ENCODE measurements at places on chromosomes 3 and 15. TPM values are rescaled to one million over a fixed set of nuclear protein-coding genes. Genes with fewer than 3 reads are reported as not detected.

Gene HEMK1
- total RNA-seq, result 55.3 TPM

DNA sequence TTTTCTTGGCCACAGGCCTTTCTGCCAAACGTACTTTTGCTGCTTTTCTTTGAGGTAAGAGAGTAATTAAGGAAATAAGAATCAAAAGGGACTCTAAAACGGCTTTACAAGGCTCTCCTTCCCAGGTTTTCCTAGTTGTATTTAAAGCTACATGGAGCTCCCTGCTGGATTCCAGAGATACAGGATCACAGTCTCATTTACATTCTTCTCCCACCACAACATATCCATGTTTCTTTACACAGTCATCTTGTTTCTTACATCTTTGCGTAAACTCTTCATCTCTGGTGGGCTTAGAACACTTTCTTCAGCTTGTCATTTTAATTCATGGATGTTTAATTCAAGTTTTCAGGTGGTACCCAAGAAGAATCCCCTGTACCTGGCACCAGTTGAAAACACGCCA, 117.6 kb upstream of the BFSP2 start:
- no peaks in the 10 kb centered on the region for H3K27me3 ChIP-seq
- no peak overlapping the region for H3K27ac ChIP-seq
- H3K4me3 ChIP-seq, result no peak overlapping the region

Gene MESP1
- total RNA-seq, result 0.79 TPM

Gene POPDC2
- total RNA-seq, result 7.4 TPM

GRCh38 chr15:88641959-88642452, 3.2 kb downstream of the ISG20 start:
- H3K36me3 ChIP-seq, result peaks cover 32% of the 10 kb centered on the region
- DNase-seq, result no peak
- no peak overlapping the region for H3K4me3 ChIP-seq
- H3K4me1 ChIP-seq, result peaks cover 97% of the 10 kb centered on the region
- H3K27me3 ChIP-seq, result no peaks in the 10 kb centered on the region

- H3K27me3 ChIP-seq, result no peaks in the 10 kb centered on the region
- H3K4me1 ChIP-seq, result no peaks in the 10 kb centered on the region
- peaks cover 31% of the 10 kb centered on the region for H3K36me3 ChIP-seq
- no peak for DNase-seq
Measured at GRCh38 chr3:38232701-38233100, 32.9 kb upstream of the SLC22A13 start.

- H3K27me3 ChIP-seq, result no peaks in the 10 kb centered on the region
- no peaks in the 10 kb centered on the region for H3K4me1 ChIP-seq
- H3K4me3 ChIP-seq, result no peak overlapping the region
- H3K27ac ChIP-seq, result no peak overlapping the region
Measured at GRCh38 chr3:194598771-194599557, 34.3 kb downstream of the TMEM44 start.

Gene CNTN4
- not detected for total RNA-seq

Gene PSTPIP1
- 233 TPM for total RNA-seq

DNA sequence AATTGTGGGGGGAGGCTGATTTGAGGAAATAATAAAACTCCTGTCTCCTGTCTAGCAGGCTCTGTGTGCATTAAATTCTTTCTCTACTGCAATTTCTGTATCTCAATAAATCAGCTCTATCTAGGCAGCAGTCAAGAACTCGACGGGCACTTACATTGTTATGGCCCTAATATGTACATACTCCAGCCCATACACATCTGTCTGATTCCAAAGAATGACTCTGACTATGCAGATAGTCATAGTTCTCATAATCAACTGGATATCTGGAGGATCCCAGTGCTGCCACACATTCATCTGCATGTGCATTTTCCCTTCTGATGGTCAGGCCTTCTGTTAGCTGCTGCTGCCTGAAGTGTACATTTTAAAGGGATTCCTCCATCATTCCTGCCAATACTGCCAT, 114.6 kb downstream of the GABRB3 start:
- H3K27me3 ChIP-seq, result no peaks in the 10 kb centered on the region
- H3K4me3 ChIP-seq, result no peak overlapping the region
- no peaks in the 10 kb centered on the region for H3K36me3 ChIP-seq

GRCh38 chr15:33040496-33040895, 154.0 kb downstream of the FMN1 start:
- H3K27ac ChIP-seq, result no peak overlapping the region
- H3K36me3 ChIP-seq, result no peaks in the 10 kb centered on the region
- no peaks in the 10 kb centered on the region for H3K4me1 ChIP-seq
- DNase-seq, result no peak
- H3K27me3 ChIP-seq, result no peaks in the 10 kb centered on the region
- H3K4me3 ChIP-seq, result no peak overlapping the region

Data from CD4-positive, alpha-beta memory T cell (primary cell).